SJSA1 (cell line): ENCODE measurements at places on chromosomes 7 and 10. TPM values are rescaled to one million over a fixed set of nuclear protein-coding genes. Genes with fewer than 3 reads are reported as not detected.

- peaks cover 11% of the 10 kb centered on the region for H3K4me1 ChIP-seq
- H3K27me3 ChIP-seq = 0 out of 2 replicates have a peak, but pooled peaks cover 3% of the 10 kb centered on the region
- H3K36me3 ChIP-seq = no peaks in the 10 kb centered on the region
- no peak for DNase-seq
Measured at GRCh38 chr7:27208998-27209397, 9.1 kb upstream of the HOXA13 start.

The PTTG1IP2 gene
- not detected in 2 replicates for total RNA-seq

- no peak overlapping the region for H3K4me3 ChIP-seq
- DNase-seq = no peak
- H3K27ac ChIP-seq = no peak overlapping the region
- H3K4me1 ChIP-seq = peaks cover 26% of the 10 kb centered on the region
- H3K36me3 ChIP-seq = no peaks in the 10 kb centered on the region
Measured at GRCh38 chr10:17019696-17020095, 109.9 kb downstream of the CUBN start.

GRCh38 chr10:128808921-128809440 is 658.1 kb upstream of the MGMT start:
- no peak overlapping the region for H3K27ac ChIP-seq
- H3K27me3 ChIP-seq = no peaks in the 10 kb centered on the region
- no peak overlapping the region for H3K4me3 ChIP-seq
- no peaks in the 10 kb centered on the region for H3K36me3 ChIP-seq
- no peak for DNase-seq
- no peaks in the 10 kb centered on the region for H3K4me1 ChIP-seq

- no peaks in the 10 kb centered on the region for H3K36me3 ChIP-seq
- DNase-seq = no peak
- H3K4me3 ChIP-seq = no peak overlapping the region
- H3K4me1 ChIP-seq = no peaks in the 10 kb centered on the region
Measured at GRCh38 chr10:33094263-33095051, 136.4 kb upstream of the ITGB1 start.

DNA sequence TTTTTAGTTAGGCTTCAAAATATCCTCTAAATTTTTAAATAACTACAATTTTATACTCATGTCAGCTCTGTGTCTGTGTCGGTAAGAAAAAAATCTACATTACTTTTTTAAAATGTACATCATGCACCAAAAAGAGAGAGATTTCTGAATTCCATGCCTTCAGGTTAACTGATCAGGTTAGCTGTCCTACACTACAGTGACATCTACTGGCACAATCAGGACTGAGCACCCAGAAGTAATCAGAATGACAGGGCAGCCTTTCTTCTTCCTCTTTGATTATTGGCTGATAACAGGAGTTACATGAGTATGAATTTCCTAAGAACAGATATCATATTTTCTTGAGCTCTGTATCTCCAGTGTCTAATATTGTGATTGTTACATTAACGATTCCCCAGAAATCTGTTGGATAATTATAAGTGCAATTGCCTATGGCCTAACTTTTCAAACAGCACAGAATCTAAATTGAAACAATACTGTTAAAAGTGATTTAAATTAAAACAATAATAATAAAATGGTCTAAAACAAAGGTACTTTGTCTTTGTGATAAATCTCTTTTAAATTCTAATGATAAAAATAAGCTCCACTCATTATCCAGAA is 41.8 kb upstream of the HYCC1 start:
- no peak overlapping the region for H3K4me3 ChIP-seq
- H3K36me3 ChIP-seq = no peaks in the 10 kb centered on the region
- DNase-seq = peak; percentile 51
- H3K27me3 ChIP-seq = no peaks in the 10 kb centered on the region
- peaks cover 2% of the 10 kb centered on the region for H3K4me1 ChIP-seq
- no peak overlapping the region for H3K27ac ChIP-seq

- H3K4me3 ChIP-seq = no peak overlapping the region
- 0 out of 2 replicates have a peak, but pooled peaks cover 3% of the 10 kb centered on the region for H3K27me3 ChIP-seq
- H3K4me1 ChIP-seq = peaks cover 4% of the 10 kb centered on the region
- H3K36me3 ChIP-seq = no peaks in the 10 kb centered on the region
- DNase-seq = no peak
- no peak overlapping the region for H3K27ac ChIP-seq
Measured at GRCh38 chr7:30745261-30745941, 6.5 kb upstream of the INMT start.

- H3K36me3 ChIP-seq = peaks cover 7% of the 10 kb centered on the region; the same call in 1 of the 2 replicates
- peak; percentile 12 for DNase-seq
- no peaks in the 10 kb centered on the region for H3K27me3 ChIP-seq
- H3K4me3 ChIP-seq = no peak overlapping the region
Measured at GRCh38 chr10:23099816-23100215, 4.4 kb downstream of the MSRB2 start.

GRCh38 chr7:157490465-157490912 is 153.7 kb downstream of the DNAJB6 start:
- peak; percentile 72 for DNase-seq
- H3K4me1 ChIP-seq = peaks cover 13% of the 10 kb centered on the region
- H3K27ac ChIP-seq = peak overlapping the region; percentile 50
- no peaks in the 10 kb centered on the region for H3K27me3 ChIP-seq
